Central memory CD4-positive, alpha-beta T cell (primary cell): ENCODE measurements at places on chromosomes 2 and 18.
A peak's percentile ranks its signal among the peaks of the same experiment; 100 is the strongest.

GRCh38 chr18:27138079-27138478 lies 47.0 kb downstream of the CHST9 start:
- no peak for DNase-seq

- no peak for DNase-seq
Observed at GRCh38 chr18:73153271-73153670, 285.5 kb upstream of the NETO1 start.

DNA sequence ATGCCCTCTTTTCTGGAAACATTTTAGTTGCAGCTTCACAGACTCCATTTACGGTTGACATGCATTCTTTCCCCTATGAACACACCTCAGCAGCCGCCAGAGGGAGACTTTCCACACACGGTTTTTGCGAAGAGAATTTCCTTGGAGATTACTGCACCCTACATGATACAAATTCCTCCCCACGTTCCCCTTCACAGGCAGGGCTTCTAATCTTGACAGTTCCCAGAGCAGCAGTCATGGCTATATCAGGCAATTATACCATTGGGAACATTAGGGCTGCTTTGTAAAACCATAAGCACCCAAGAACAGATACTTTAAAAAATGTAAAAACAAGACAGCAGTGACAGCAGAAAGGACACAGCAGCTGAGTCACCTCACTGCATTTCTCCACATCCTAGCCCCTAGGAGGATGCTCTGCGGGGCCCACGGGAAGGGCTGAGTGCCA lies 253.8 kb downstream of the TGIF1 start:
- DNase-seq: no peak

- no peak for DNase-seq
Observed at GRCh38 chr2:42962508-42962953, 170.1 kb upstream of the HAAO start.

DNA sequence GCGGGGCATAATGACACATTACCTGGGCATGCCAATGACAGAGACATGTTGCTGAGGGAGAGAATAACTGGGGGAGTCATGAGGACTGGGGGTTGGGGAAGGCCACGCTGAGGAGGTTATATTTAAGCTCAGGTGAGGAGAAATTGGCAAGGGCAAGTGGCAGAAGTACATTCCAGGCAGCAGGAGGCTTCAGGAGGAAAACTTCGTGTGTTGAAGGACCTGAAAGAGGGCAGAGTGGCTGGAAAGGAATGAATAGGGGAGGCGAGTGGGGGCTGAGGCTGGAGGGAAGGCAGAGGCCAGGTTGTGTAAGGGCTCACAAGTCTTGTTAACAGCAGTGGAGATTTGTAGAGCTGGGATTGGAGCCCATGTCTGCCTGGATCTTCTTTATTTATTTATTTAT lies 166.3 kb downstream of the RAPGEF4 start:
- no peak for DNase-seq

DNA sequence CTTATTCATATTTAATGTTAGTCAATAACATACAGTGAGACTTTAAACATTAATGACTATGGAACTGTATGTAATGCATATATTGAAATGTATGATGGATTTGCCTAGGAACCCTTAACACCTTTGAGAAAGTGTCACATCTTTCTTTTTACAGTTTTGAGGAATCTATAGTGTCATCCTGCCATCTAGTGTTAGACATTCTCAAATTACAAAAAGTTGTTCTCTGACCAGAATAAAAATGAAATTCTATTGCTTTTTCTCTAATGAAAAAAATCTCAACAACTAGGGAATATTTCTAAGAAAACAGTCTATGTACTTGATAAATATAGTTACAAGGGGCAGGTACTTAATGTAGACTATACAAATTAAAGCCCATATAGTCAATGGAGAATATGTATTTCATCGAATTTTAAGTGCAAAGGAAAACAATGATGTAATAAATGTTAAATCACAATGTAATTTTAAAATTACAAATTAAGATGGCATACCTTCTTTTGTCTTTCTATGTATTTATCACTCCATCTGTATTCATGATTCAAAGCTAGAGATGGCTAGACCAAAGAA lies 5.1 kb upstream of the CALCRL start:
- no peak for DNase-seq

GRCh38 chr2:229133155-229133772 lies 137.8 kb downstream of the PID1 start:
- no peak for DNase-seq

GRCh38 chr2:3172265-3172935 lies 205.2 kb downstream of the EIPR1 start:
- no peak for DNase-seq

DNA sequence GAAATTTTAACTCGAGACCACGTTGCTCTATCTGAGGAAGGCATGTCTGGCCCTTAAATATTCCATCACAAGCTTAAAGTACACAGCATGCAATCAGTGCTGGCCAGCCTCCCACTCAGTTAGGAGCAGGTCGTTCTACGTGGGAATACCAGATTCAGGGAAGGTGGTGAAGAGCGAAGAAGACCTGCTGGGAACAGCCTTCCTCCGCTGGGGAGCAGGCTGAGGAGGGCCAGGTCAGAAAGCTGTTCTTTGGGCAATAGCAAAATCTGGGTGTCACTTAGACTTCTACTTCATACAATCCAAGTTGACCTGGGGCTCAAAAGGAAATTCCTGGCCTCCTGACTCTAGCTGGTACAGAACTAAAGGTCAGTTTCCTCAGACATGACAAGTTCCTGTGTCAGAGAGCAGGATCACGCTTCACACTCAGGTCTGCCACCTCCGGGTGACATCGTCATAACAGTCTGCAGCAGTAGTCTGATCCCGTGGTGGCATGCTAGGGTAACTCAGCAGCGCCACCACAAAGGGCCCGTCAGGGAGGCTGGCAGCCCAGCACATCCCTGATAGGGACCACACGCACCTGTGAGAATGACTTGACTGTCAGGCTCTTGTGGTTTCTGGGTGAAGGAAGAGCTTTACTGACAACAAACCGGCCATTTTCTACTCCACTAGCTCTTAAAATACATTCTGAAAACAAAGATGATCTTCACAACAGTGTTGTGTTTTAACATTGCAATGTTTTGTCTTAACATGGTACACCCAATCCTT lies 35.2 kb upstream of the NAPG start:
- peak; percentile 37 for DNase-seq

DNA sequence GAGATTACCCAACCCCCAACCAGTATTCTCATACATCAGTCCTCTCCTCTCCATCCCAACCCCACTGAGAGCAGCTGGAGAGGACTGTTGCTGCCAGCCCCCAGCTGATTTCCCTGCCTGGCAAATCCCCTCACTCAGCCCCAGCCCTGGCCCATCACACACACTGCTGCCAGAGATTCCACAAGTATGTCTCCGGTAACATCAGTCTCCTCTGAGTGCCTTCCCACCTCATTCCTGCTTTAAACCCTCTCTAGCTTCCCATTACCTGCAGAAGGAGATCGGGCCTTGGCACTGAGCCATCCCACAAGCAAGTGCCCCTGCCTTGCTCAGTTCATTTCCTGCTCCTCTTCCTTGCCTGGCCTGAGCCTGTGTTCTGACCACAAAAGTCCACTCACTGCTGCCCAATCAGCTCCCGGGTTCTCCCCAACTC lies 50.6 kb upstream of the ZFP36L2 start:
- no peak for DNase-seq

GRCh38 chr18:70333757-70334156 lies 44.9 kb downstream of the SOCS6 start:
- DNase-seq: no peak

DNA sequence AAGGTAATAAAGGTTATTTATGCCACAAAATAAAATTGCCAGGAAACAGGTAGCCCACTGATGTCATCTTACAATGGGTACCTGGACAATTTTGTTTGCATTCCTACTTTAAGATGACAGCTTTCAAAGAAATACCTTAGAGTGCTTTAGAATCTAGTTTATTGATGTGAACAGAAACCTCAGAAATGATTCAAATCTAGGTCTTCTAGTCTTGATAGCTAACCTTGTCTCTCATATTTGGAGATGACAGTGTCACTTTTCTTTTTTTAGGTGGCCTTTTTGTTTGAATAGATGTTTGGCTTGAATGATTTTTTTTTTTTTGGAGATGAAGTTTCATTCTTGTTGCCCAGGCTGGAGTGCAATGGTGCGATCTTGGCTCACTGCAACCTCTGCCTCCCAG lies 69.1 kb downstream of the PIK3C3 start:
- DNase-seq: no peak

DNA sequence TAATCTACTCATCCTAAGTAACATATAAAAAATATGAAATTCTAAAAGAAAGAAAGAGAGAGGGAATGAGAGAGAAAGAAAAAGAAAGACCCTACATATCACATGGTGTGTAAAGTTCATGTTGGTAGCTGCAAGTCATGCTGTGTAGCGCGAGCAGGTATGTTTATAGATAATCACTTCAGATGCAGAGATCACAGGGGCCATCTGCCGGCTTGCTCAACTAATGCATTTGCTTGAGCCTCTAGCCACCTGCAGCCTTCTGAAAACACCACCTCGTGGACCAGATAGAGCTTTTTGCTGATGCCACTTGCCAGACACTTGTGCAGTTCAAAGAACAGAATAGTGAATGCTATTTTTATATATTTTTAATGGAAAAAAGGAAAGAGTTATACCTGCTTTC lies 37.6 kb downstream of the CDH7 start:
- no peak for DNase-seq

DNA sequence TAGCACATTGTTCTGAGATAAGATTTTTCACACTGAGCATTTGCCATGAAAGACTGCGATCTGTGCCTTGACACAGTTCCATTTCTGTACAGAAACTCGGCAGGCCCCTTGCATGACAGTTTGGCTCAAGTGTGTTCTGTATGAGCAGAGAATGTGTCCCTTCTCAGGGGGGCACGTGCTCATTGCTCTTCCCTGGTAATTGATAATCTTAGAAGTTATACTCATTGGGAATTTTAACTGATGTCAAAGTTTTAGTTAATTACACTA lies 171.3 kb downstream of the PTGR3 start:
- DNase-seq: no peak

DNA sequence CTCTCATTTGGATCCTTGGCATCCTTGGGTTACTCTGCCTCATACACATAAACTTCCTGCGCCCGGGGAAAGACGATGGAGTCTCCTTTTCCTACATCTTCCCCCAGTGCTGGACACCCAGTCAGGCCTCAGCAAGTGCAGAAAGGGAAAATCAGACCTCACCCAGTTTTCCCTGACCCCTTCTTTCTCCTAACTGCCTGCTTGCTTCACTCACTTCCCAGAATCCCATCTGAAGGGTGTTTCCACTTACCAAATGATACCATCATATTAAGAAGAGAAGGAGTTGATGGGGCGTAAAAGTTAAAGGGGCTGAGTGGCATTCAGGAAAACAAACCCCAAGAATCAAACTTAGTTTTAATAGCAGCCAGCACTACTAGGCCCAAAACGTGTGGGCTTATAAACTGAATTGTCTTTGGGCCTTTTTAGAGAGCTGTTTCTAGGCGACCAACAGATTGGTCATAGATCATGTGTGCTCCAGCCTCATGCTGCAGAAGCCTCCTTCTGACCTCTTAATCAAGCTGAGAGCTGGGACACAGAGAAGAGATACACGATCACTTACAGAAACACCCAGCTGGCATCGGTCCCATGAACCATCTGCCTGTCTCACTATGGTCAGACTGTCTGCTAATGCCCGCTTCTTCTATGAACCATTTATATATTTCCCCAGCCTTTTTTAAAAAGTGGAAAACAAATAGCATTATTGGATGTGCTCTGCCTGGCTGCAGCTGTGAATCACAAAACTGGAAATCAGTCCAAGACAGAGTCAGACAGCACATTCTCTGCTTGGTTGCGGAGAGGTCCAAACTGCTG lies 165.7 kb upstream of the SLC14A2 start:
- DNase-seq: no peak

DNA sequence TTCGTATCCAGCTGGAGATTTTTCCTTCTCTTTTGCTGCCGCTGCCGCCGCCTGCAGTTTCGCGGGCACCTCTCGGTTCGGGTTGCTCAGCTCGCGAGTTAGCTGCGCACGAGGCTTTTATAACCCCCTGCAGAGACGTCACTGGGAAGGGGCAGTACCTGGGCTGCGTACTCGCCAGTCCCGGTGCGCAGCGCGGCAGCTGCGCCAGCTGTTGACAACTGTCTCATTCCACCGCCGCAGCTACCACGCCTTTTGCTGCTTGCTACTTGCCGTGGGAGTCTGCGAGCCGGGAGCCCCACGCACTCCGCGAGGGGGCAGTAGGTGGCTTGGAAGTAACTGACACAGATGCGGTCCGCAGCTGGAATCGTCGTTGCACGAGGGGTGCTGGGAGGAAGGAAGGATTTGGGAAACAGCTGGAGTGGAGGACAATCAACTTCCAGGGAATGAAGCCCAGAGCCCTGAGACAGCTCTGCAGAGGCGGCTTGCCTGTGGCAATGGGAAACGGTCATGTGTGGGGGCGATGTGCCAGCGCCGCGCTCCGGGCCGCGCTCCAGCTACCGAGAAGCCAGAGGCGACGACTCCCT lies at the start of gene TACR1:
Gene TACR1 (minus strand): TSS at position 93 of the 584 bp plus-strand sequence. CDS start 586 bp downstream, outside the sequence.
- DNase-seq: peak; percentile 34

- DNase-seq: no peak
Observed at GRCh38 chr18:69358212-69358895, 42.3 kb upstream of the DOK6 start.

DNA sequence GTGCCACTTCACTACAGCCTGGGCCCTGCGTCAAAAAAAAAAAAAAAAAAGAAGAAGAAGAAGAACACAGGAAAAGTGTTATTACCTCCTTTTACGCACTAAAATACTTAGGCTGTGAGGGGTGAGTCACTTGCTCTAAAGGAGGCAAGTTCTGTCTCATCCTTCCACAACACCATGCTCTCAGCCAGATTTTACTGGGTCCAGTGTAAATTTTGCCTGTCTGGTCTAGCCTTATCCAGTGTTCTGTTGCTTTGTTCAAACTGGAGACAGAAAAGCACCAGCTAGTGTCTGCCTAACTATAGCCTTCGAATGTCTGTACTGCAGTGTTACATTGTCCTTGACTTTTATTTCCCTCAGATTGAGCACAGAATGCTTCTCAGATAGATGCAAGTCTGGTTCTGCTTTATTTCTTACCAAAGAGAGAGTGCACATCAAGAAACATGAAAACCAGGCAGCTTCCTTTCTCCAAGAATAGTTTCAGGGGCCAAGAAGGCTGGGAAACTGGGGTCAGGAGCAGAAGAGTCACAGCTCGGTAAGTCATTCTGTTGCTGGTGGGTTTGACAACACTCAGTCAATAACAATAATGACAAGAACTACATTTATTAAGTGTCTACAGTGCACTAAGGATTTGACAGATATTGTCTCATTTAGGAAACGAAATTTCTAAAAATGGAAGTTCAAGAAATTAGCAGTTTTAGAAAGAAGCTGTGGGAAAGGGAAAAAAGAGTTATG lies 3.1 kb upstream of the MSGN1 start:
- no peak for DNase-seq
